Vagina (tissue), 2 donors: ENCODE measurements at places on chromosomes 3 and 15. TPM values are rescaled to one million over a fixed set of nuclear protein-coding genes. Genes with fewer than 3 reads are reported as not detected.
A peak's percentile ranks its signal among the peaks of the same experiment; 100 is the strongest.

GRCh38 chr3:126356373-126357264 is 589 bp downstream of the KLF15 start:
- H3K4me3 ChIP-seq, result peak overlapping the region; percentile 64
- H3K4me1 ChIP-seq, result peaks cover 28% of the 10 kb centered on the region
- H3K36me3 ChIP-seq, result peaks cover 6% of the 10 kb centered on the region
- no peak for DNase-seq
- peak overlapping the region; percentile 87 for H3K27ac ChIP-seq
- H3K27me3 ChIP-seq, result no peaks in the 10 kb centered on the region

DNA sequence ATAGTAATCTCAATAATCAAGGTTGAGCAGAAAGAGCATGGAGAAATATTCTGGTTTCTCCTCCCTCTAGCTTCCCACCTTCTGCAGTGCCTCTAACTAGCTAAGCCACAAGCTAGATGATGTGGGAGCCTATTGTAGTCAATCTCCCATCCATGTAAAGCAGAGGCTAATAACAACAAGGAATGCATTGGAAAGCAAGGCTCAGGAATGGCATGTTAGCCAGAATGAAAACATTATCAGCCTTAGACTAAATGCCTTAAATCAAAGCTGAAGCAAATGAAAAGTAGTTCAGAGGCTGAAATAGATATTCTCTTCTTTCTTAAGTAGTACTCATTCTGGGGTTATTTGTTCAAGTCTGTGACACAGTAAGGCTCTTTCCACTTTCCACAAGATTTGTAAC is 350.3 kb upstream of the DPPA4 start:
- H3K4me1 ChIP-seq, result no peaks in the 10 kb centered on the region
- no peak overlapping the region for H3K27ac ChIP-seq
- no peaks in the 10 kb centered on the region for H3K27me3 ChIP-seq
- H3K4me3 ChIP-seq, result no peak overlapping the region

DNA sequence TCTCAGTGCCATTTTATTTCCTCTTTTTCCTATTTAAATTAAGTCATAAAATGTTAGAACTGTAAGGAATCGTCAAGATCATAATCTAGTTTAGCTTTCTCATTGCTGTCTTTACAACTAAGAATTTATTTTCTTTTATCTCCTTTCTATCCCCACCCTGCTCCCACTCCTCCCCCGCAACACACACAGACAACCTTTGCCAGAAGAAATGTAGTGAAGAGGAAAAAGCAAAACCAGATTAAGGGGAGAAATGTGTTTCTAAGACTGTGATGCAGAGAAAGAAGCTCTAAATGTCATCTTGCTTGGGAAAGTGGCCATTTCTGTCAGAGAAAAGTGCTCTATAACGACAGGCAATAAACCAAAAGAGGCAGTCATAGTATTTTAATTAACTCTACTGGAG is 78.3 kb upstream of the MLF1 start:
- H3K4me3 ChIP-seq, result no peak overlapping the region
- no peak for DNase-seq
- no peak overlapping the region for H3K27ac ChIP-seq
- H3K36me3 ChIP-seq, result no peaks in the 10 kb centered on the region

DNA sequence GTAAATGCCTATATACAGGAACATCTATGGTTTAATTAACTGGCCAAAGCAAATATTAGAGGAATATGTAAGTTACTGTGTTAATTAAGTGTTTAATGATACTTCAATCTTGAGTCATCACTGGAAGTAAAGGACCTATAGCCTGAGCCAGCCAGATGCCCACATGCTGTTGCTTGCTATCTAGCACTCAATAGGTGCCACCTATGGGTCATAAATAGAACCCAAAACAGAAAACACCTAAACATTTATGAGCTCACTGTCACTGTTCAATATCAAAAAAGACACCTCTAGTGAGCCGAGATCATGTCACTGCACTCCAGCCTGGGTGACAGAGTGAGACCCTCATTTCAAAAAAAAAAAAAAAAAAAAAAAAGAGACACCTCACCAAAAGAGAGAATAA is 48.4 kb upstream of the IP6K2 start:
- no peak overlapping the region for H3K4me3 ChIP-seq
- no peak for DNase-seq
- no peak overlapping the region for H3K27ac ChIP-seq
- H3K27me3 ChIP-seq, result no peaks in the 10 kb centered on the region

DNA sequence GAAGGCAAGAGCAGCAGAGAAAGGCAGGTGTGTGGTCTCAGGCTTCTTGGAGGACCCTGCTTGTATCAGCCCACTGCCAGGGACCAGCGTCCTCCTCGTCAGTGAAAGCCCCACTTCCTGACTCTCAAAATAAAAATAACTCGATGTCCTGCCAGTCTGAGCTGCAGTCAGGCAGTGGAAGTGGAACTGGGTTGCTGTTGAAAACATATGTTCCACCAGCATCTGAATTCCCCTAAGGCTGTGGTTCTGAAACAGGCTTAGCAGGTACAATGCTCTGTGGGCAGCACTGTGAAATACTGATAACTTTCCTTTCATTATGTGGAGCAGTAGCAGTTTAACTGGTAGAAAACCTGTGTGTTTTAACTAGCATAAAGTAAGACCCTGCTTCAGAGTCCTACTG is 121.6 kb upstream of the EIF1B start:
- H3K4me1 ChIP-seq, result no peaks in the 10 kb centered on the region
- no peaks in the 10 kb centered on the region for H3K27me3 ChIP-seq
- no peak overlapping the region for H3K4me3 ChIP-seq
- no peak for DNase-seq

- no peak for DNase-seq
- H3K36me3 ChIP-seq, result no peaks in the 10 kb centered on the region
- no peaks in the 10 kb centered on the region for H3K27me3 ChIP-seq
These were observed 10.2 kb downstream of the OXTR start for GRCh38 chr3:8759038-8759707.

- H3K4me1 ChIP-seq, result no peaks in the 10 kb centered on the region
- H3K27ac ChIP-seq, result no peak overlapping the region
- DNase-seq, result no peak
- H3K36me3 ChIP-seq, result no peaks in the 10 kb centered on the region
- no peaks in the 10 kb centered on the region for H3K27me3 ChIP-seq
These were observed 176.9 kb upstream of the SOX2 start for GRCh38 chr3:181534781-181535221.

DNA sequence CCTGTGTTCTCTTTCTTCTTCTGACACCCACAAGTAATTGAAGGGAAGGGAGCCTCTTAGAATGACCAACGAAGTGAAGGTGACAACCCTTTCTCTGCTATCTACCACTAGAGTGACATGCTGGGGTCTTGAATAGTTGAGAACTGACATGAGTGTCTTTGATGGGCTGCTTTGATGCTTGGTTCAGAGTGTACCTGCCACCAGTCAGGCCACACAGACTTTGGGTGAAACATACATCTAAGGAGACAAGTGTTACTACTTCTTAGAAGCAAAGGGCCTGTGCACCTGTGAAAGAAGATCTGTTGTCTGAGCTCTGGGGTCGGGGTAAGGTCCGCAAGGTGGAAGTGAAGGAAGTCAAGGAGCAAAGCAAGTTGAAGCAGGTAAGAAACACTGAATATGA is 1040.7 kb upstream of the CFAP20DC start:
- no peak for DNase-seq
- H3K4me1 ChIP-seq, result no peaks in the 10 kb centered on the region
- H3K4me3 ChIP-seq, result no peak overlapping the region
- no peaks in the 10 kb centered on the region for H3K36me3 ChIP-seq
- no peaks in the 10 kb centered on the region for H3K27me3 ChIP-seq
- no peak overlapping the region for H3K27ac ChIP-seq

- no peak for DNase-seq
- no peaks in the 10 kb centered on the region for H3K36me3 ChIP-seq
- H3K4me3 ChIP-seq, result no peak overlapping the region
- H3K4me1 ChIP-seq, result peaks cover 7% of the 10 kb centered on the region
These were observed 299.8 kb upstream of the EPHA3 start for GRCh38 chr3:88807491-88808105.

DNA sequence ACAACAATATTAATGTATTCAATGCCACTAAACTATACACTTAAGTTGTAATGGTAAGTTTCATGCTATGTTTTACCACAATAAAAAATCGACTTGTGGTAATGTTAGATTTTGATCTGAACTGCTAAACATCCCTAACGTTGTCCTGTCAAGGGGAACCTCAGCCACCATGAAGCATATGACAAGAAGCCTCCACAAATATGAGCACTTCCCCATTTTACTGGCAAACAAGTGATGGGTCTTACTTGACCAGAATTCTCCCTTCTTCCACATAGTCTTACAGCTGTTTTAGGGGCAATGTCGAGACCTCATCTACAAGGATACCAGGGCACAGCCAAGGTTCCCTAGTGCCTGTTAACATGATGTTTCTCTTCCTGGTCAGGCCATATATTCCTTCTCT is 124.2 kb upstream of the ABI3BP start:
- no peak overlapping the region for H3K4me3 ChIP-seq
- no peaks in the 10 kb centered on the region for H3K27me3 ChIP-seq
- no peaks in the 10 kb centered on the region for H3K36me3 ChIP-seq
- no peaks in the 10 kb centered on the region for H3K4me1 ChIP-seq

The FOXB1 gene
- total RNA-seq, result not detected

The CD96 gene
- total RNA-seq, result 13.5 TPM

The ZDHHC23 gene
- 5.4 TPM for total RNA-seq

The RYR3 gene
- total RNA-seq, result 16.5 TPM

The ATP2B2 gene
- total RNA-seq, result 0.25 TPM

The RCCD1 gene
- 6.9 TPM for total RNA-seq

The LMLN gene
- 18.9 TPM for total RNA-seq
